ENCODE measurements at places on chromosomes 5 and 9.

DNA sequence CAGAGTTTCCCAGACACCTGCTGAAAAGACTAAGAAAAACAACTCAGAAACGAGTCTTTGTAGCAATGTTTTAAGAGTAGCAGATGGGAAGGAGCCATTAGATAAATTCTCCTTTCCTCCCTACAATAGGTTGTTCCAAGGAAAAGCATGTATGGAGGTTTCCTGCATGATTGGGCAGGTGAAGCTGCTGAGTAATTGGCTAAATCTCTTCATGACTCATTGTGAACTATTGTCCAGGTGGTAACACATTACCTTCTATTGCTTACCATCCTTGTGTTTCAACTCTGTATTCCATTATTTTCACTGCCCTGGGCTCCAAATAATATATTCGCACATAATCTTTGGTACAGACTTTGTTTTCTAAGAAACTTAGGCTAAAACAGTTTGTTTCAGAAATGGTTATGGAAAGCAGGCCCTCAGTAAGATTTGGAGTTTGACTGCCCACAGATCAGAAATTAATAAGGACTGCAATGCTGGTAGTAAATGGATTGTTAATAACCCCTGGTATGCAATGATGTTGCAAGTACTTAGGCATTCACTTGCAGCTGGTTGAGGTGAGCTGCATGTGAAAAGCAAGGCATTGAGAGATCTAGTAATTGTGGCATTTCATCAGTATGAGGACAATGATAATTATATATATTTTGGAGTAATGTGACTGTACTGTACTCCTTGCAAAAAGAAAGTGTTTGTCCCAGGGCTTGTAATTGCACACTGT is 281.4 kb upstream of the VLDLR start:
- peak; percentile 95 for DNase-seq

- DNase-seq = no peak
Measured at GRCh38 chr5:7088849-7089248, 307.1 kb upstream of the ADCY2 start.

DNA sequence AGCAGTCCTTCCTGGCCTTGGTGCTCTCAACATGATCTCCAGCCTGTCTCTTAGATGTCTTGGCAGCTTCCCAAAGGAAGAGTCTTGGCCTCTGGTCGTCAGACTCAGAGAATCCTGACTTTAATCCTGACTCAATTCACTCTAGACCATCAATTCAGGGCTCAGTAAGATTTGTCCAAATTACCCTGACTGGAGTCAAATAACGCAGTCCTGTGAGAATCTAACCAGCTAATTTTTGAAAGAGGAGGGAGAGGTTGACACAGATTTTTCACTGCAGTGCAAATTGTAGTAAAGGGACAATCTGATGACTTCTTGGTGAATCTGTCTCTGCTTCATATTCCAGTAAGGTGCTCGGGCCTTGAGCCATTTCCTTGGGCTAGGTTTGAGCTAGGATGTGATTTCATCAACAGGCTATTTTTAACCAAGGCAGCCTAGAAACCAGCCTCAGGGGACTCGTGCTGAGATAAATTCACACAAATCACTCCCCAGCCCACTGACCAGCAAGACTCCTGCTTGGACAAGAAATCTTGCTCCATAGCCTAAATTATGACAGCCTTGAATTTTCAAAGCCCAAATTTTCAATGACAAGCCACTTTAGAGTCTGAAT is 257.4 kb downstream of the ENC1 start:
- DNase-seq = no peak

DNA sequence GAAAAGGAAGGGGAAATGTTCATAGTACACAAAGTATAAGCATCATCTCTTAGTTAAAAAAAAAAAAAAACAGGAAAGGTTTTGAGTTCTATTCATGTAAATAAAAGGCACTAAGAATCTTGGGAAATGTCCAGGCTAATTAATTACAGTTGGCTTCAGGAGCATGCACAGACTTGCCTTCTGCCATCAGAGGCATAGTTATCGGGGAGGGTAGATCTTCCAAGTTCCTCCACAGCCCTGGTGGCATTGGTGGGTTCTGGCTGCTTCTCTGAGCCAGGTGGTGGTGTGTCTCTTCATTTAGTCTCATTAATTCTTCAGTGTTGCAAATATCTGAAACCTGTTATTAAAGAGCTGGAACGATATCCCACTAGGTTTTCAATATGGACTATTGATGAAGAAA is 85.2 kb downstream of the TMEM252 start:
- DNase-seq = no peak

DNA sequence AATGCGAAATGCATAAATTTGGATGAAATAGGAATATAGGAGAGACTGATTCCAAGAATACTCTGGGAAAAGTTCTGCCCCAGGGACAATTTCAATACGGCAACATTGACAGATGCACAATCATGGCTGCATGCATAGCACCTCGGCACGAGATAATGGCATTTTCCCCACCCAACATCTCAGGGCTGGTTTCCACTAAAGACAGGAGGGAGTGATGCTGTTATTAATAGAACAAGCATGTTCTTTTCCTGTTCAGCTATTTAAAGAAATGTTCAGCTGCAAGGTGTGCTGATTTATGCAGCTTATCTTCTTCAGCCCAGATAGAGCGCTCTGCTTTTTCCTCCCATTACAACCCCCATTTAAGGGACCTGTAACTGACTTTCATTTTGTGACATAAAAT is 740.2 kb downstream of the TLR4 start:
- no peak for DNase-seq

GRCh38 chr5:73284220-73284795 is 111.3 kb downstream of the TMEM174 start:
- DNase-seq = no peak

DNA sequence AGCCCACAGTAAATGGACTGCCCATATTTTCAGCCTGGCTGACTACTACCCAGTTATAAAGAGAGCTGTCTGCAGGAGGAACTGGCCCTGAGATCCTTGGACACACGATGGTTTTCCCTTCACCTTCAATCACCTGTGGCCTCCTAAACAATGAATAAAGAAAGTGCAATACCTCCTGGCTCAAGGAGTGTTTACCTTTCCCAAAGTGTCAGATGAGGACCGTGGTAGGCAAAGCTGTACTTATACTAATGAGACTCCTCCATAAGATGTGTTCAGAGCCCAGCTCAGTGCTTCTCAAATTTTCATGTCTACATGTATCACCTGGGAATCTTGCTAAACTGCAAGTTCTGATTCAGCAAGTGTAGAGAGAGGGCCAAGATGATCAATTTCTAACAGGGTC is 284.5 kb upstream of the VLDLR start:
- no peak for DNase-seq

DNA sequence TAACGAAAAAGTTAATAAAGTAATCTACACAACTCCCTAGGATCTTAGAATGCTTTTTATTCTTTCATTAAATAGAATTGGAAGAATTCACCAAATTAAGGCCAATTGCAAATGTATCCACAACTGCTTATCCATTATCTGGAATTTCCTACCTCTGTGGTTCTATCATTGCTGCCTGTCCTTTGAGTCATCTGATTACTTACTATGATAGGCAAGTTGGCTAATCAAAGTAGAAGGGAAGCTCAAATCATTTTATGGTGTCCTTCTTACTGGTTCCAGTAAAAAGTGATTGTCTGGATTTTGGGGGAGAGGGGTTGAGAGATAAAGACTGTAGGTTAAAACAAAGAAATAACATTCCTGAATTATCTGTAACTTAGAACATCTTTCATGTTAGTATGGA is 161.4 kb upstream of the GNA14 start:
- no peak for DNase-seq
